ENCODE measurements at places on chromosomes 1 and 21. TPM values are rescaled to one million over a fixed set of nuclear protein-coding genes. Genes with fewer than 3 reads are reported as not detected.

GRCh38 chr1:200464784-200465400, 55.1 kb upstream of the ZNF281 start:
- DNase-seq = no peak

GRCh38 chr1:41622402-41622801, 137.9 kb upstream of the EDN2 start:
- DNase-seq = no peak

Gene RGS18
- total RNA-seq = 3.8 TPM

DNA sequence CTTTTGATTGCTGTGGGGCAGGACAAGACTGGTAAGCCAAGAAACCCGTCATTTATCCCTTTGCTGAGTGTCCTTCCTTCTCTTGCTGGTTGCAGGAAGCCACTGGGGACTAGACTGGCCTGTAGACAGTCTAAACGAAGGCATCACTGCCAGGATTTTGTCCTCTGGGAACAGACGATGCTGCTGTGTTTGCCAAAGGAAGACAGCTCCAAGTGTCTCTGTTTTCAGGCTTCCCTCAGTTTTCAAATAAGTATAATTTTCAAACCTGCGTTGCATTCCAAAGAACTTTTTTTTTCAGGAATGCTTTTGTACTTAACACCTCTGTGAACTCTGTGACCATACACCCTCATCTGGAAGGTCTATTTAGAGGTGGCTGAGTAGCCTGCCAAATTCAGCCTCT, 269.4 kb downstream of the HLX start:
- DNase-seq = no peak
